ENCODE measurements at places on chromosomes 1 and 21.
A peak's percentile ranks its signal among the peaks of the same experiment; 100 is the strongest.

GRCh38 chr1:1847061-1847850, 43.6 kb downstream of the GNB1 start:
- DNase-seq, result no peak

- no peak for DNase-seq
Measured at GRCh38 chr1:199832451-199832850, 195.1 kb upstream of the NR5A2 start.

GRCh38 chr1:148435406-148435805, 47.7 kb downstream of the PPIAL4G start:
- no peak for DNase-seq

- DNase-seq, result no peak
Measured at GRCh38 chr1:111286912-111287311, 3.7 kb upstream of the CHIA start.

DNA sequence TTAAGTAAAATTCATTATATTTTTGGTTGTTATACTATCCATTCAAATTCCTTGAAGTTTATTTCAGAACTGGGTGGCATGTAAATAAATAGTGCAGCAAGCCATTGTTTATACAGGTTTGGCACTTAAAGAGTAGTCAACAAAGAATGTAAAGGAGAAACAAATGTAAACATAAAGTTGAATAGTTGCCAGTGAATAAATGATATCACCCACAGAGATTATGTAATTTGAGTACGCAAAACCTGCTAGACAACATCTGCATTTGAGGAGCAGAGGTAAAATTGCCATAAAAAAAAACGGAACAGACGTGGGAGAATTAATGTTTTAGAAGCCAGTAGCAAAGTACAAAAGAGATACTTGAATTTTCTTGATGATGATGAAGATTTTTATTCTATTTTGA, 111.6 kb downstream of the ADGRL2 start:
- no peak for DNase-seq

DNA sequence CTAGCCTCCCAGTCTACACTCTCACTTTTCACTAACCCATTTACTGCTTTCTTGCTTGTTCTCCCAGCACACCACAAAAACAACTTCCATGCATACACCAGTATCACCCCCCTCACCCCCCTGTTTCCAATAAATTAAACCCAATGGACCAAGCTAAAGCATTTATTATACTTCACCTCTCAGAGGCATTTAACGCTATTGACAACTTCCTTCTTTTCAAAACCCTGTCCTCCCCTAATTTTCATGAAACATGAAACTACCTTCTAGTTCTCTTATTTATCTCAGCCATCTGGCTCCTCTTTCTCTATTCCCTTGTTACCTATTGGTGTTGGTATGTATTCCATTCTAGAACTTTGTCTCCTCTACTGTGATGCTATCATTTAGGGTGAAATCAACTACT, 32.3 kb downstream of the PTPRC start:
- DNase-seq, result no peak

DNA sequence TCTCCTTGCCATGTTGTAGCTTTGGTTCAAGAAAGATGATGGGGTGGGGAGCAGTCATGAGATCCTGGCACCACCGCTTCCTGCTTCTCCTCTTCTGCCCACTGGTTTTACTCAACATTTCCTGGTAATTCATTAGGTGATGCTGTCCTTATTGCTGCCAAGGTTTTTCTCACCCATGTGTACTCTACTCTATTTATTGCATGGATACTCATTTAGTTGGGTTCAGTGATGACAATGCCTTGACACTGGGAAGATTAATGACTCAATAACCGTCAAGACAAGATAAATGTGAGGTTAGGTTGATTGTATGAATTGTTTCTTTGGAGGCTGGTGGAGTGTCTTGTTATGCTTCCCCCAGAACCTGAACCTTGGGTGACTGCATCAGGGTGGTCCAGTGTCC, 484.2 kb downstream of the SIPA1L2 start:
- no peak for DNase-seq

GRCh38 chr1:157985473-157985872, 8.0 kb upstream of the KIRREL1 start:
- no peak for DNase-seq

GRCh38 chr1:153977250-153978240, at the start of gene JTB:
Gene JTB, minus strand, starts transcription at chr1:153977674. Its CDS starts 422 bp downstream, at chr1:153977252.
- DNase-seq, result peak; percentile 82

GRCh38 chr1:153490272-153491051, 30.0 kb upstream of the S100A7 start:
- DNase-seq, result no peak

DNA sequence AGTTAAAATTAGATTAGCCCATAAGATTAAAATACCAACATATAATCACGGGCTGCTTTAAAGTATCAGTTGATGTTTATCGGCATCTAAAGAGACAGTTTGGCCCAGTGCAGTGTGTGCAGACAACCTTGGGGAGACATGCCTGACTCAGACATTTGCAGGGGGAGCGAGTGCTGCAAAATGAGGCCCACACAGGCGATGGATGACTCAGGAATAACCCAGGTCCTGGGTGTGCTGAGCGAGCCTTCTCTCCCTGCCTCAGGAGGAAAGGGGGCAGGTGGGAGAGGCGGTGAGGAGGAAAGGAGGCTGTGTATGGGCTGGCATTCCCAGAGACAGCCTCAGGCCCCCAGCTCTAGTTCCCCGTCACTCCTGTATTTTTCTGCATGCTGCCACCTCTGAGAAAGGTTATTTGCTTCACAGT, 9.0 kb downstream of the SLC9A1 start:
- DNase-seq, result no peak

DNA sequence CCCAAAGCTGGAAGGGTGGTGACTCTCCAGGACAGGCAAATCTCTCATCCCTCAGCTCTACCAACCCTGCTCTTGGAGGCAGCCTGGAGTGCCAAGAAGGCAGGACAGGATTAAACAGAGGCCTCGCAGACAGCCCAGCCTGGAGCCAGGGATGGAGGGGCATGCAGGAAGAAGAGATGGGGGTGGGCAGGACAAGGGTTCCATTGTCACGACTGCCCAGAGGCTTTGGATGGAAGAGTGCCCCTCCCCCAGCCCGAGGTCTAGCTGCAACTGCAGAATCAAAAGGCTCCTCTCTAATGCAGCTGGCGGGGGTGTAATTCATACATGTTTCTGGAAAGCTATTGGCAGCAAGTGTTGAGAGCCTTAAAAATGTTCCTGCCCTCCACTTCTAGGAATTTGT, 8.8 kb downstream of the RAB7B start:
- no peak for DNase-seq

DNA sequence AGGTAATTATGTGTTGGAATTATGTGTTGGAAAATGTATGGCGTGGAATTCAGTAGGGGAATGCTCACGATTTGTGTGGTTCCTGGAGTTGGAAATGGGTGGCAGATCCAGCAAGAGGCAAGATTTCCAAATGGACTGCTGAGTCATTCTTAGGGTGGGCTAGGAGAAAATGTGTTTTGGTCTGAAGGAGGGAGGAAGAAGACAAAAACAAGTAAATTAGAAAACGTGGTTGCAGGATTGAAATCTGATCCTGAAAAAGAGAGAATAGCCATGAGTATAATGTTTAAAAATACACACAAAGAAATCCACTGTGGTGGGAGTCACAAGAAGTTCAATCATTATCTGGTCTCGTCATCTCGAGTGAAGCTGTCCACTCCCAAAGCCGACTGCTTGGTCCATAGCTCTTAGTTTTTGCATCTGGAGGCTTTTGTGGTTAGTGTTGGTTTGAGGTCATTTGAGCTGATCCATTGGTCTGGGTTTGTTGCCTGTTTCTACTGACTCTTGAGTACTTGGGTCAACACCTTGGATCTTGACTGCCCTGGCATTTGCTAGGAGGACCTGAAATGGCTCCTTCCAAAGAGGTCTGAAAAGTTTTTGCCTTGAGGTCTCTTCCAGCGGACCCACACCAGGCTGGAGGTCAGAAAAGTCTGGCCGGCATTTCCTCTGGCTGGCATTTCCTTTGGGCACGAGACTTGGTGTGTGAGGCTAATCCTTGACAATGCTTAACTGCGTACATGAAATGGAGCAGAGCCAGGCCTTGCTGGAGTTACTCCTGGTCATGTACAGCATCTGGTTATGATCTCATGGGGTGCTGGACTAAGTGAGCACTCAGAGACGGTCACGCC, 9.2 kb downstream of the MX2 start:
- DNase-seq, result no peak

GRCh38 chr1:230818367-230818766, 50.0 kb downstream of the C1orf198 start:
- no peak for DNase-seq

GRCh38 chr1:32393832-32394140, 455 bp downstream of the BSDC1 start:
- DNase-seq, result peak; percentile 12

DNA sequence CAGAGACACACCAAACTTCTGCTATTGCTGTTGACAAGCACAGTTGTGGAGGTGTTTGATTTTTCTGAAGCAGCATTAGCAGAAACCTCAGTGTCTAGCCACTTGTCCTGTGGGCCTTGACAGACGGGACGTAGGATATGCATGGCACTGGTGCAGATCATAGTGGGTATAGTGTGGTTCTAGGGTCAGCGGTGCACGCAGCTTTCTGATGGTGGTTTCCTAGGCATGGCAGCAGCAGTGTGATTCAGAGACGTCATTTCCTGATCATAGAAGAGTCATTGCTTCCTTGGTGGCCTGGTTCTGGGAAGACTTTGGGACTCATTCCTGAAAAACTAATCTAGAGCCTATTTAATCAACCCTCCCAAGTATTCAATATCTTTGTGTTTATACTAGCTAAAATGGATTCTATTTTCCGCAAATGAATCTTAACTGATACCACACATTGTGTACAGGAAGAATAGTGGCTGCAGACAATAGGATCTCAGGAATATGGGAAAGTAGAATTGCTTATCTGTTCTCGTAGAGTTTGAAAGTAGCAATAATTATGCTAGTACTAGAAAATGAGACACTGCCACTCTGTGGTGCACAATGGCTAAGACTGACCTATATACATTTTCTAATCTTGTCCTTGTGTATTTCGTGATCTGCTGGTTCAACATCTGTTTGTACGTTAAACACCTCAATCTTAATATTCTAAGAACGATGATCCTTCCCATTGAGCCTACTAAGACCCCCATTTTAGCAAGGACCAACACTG, 2.8 kb upstream of the USP1 start:
- DNase-seq, result no peak

GRCh38 chr1:213376862-213377372, 325.9 kb downstream of the RPS6KC1 start:
- no peak for DNase-seq

DNA sequence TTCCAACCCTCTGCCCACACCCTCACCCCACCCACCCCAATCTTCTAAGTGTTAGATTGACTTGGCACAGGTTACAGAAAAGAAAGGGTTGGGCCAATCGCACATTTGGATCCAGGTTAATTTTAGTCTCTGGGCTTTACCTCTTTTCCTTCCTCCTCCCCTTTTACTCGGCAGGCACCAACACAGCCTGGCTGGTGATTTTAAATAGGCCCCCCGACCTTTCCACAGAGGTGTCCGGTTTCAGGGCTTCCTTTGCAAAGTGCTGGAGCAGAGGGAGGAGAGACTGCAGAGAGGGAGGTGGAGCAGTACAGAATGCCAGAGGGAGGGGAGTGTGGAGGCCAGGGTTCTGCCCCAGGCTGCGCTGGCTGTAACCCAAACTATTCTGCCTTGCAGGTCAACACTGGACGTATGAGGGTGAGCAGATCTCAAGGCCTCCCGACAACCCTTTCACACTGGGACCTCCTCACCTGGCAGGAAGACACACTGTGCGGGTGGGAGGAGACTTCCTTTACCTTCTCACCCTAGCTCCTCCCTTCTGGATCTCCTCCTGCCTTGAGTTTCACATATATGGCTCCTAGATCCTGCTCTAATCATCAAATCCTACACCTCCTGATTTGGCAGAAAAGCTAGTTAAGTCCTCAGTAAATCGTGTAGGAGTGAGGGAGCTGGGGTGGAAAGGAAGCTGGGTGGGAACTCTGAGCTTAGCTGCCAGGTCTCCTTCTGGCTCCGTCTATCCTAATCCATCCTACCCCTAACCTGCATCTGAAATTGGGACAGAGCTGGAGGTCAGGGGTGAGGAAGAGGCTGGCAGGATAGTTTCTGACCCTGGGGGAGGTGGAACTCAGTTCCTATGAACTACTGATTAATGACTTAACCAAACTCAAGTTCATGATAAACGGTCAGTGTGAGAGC, 2.4 kb downstream of the CA14 start:
- no peak for DNase-seq

GRCh38 chr1:230877146-230877923, 9.0 kb upstream of the C1orf198 start:
- DNase-seq, result no peak

- DNase-seq, result no peak
Measured at GRCh38 chr21:43681650-43682049, 22.3 kb downstream of the RRP1B start.

- no peak for DNase-seq
Measured at GRCh38 chr1:113784104-113784779, 25.0 kb upstream of the PHTF1 start.

GRCh38 chr1:1536938-1537546, 3.4 kb downstream of the TMEM240 start:
- DNase-seq, result no peak
